ENCODE measurements at places on chromosomes 4 and X.

DNA sequence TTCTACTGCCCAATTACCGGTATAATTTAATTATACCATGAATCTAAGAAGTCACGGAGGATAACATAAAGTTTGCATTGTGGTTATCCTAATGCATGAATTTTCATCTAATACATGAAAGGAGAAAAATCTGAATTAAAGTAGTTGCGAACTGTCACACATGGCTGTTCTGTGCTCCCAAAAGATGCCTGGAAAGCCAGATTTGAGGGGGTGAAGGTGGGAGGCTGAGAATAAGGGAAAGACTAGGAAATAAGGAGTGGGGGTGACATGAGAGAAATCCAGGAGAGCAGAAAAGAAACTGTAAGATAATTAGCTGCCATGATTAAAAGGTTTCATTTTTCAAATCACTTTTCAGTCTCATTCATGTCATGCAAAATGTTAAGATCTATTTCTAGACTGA is 1582.7 kb downstream of the STIM2 start:
- no peak for DNase-seq

DNA sequence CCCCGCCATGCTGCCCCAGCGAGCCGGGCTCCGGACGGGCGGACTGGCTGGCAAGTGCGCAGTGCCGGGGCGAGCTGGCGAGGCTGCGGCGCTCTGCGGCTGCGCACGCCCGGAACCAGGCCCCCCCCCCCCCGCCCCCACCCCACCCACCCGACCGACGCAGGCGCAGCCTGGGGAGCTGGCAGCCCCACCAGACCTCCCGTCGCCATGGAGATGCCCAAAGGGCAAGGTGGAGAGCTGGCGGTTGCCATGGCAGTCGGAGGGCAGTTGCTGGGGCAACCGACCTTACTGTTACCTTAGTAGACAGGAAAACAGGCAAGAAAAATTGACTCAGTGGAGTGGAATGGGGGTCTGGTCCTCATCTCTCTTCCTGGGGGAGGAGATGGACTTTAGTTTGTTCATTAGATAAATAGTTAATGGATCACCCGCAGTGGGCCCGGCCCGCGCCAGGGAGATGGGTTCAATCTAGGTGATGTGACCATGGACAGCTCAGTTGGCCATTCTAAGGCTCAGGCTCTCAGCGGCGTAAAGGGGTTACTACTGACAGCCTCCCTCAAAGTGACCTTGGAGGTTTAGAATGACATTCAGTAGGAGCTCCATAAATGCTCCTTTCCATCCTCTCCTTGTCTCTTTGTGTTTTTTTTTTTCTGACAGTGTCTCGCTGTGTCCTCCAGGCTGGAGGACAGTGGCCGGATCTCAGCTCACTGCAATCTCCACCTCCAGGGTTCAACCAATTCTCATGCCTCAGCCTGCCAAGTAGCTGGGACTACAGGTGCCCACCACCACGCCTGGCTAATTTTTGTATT is at the start of gene PCSK1N:
Gene PCSK1N (minus strand): TSS at position 87 of the 806 bp plus-strand sequence. CDS start 78 bp downstream, at position 9.
- DNase-seq, result peak; percentile 64

- DNase-seq, result no peak
These were observed 487.8 kb downstream of the BCOR start for GRCh38 chrX:39609941-39610340.

GRCh38 chrX:128436397-128437103 is 384.3 kb upstream of the ACTRT1 start:
- DNase-seq, result no peak

GRCh38 chrX:35700121-35700520 is 98.0 kb upstream of the MAGEB16 start:
- no peak for DNase-seq

DNA sequence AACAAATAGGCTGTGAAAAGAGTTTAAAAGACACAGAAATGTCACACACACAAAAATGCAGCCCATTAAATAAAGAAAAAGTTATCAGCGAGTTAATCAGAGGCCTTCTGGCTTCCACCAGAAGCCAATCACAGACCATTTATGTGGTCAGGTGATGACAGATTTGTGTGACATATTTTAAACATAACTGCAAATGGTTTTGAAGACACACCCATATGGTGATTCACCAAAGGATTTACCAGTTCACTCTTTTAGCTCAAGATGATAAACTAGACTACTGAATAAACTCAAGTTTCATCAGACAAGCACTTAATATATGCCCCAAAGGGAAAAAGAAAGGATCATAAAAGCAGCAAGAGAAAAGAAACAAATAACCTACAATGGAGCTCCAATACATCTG is 181.2 kb downstream of the SPANXN4 start:
- DNase-seq, result no peak

- DNase-seq, result no peak
These were observed 144.2 kb downstream of the AASDH start for GRCh38 chr4:56243107-56243506.

- DNase-seq, result no peak
These were observed 1013.0 kb downstream of the STIM2 start for GRCh38 chr4:27873596-27873995.

DNA sequence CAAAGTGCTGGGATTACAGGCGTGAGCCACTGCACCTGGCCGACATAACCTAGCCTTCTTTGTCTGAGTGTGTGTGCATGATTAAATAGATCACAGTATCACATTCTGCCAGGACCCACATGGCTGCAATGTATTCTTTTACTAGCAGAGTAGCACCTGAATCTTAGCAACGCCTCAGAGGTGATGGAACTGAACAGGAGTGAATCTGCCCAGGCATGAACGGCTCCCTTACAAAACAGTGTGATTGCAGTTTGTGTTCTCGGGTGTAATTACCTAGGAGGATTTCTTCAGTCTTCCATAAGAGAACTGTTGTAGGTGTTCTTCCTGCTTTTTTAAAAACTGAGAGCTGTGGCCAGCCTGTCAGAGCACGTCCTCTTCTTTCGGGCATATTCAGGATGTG is 122.7 kb upstream of the STS start:
- DNase-seq, result no peak

DNA sequence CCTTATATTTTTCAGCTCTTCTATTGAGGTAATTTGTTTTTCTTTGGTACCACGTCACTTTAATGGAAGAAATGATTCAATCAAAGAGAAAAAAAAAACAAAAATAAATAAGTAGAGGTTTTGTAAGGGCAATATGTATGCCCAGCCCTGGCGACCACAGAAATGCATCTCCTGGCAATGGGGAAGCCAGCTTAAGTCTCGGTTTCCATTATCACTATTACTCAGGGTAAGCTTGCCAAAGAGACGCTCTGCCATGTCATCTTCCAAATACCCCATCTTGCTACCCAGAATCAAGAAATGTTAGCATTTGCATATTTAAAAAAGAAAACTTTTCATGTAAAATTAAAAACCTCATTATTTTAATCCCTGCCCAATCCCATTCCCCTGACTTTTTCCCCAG is 68.8 kb downstream of the FAM47C start:
- no peak for DNase-seq

GRCh38 chr4:1403591-1404572 is 2.4 kb downstream of the NKX1-1 start:
- DNase-seq, result peak; percentile 59

DNA sequence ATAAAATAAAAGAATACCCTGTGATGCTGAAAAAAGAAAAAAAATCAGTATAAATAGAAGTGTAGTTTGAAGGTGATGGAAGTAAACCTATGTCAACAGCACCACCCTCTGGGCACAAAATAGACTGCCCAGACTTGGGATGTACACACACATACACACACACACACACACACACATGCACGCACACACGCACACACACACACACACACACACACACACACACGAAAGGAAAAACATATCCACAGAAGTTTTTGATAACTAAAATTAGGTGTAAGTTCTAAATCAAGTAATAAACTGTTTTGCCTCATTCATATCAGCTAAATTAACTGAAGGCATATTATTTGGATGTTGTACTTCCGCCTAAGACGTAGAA is 40.5 kb downstream of the ANXA5 start:
- DNase-seq, result no peak

- no peak for DNase-seq
These were observed 23.4 kb downstream of the LANCL3 start for GRCh38 chrX:37594755-37595382.

DNA sequence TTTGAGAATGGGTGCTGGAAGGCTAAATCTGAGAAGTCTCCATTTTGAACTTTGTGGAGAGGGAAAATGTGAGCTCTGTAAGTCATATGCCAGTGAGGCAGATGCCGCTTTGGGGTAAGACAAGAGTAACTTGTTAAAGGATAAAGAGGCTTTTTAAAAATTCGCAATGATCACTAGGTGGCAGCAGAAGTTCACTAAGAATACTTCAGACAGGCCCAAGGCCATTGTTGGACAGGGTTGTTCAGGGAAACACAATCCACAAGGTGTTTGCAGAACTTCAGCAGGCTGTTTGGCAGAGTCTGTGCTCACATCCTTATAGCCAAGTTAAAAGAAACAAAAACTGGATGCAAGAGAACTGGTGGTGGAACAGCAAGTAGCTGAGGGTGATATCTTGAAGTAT is 13.7 kb upstream of the PIGA start:
- no peak for DNase-seq

GRCh38 chr4:103996637-103997036 is 276.9 kb upstream of the TACR3 start:
- no peak for DNase-seq

GRCh38 chrX:119194621-119195020 is 41.5 kb upstream of the PGRMC1 start:
- DNase-seq, result no peak

GRCh38 chr4:189285377-189285776 is 655.3 kb upstream of the FRG1 start:
- DNase-seq, result no peak

GRCh38 chr4:17721496-17722355 is 59.7 kb downstream of the FAM184B start:
- no peak for DNase-seq

DNA sequence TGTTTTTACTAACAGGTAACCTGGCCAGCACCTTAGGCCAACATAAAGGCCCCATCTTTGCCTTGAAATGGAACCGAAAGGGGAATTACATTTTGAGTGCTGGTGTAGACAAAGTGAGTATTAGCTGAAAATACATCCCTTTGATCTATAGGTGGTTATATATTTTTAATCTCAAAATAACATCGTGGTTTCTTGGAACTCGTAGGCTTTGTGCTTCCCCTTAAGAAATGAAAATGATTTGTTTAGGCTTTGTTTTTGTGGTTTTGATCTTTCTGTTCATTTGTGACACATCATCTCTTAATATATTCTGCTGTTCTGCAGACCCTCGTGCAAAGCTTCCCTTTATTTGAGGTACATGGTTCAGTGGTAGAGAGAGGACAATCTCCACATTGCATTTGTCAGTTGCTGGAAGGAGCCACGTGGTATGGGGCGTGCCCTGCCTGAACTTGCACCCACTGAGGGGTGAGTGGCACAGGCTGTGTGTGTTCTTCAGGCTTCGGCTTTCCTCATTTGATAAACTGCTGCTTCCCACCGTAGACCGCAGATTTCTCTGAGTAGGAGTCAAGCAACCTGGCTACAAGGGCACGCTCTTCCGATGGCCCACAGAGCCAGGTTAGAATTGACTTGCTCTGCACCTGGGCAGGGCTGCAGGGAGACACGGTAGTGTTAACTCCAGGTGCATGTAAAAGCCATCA is 72.2 kb downstream of the GPR143 start:
- DNase-seq, result no peak

DNA sequence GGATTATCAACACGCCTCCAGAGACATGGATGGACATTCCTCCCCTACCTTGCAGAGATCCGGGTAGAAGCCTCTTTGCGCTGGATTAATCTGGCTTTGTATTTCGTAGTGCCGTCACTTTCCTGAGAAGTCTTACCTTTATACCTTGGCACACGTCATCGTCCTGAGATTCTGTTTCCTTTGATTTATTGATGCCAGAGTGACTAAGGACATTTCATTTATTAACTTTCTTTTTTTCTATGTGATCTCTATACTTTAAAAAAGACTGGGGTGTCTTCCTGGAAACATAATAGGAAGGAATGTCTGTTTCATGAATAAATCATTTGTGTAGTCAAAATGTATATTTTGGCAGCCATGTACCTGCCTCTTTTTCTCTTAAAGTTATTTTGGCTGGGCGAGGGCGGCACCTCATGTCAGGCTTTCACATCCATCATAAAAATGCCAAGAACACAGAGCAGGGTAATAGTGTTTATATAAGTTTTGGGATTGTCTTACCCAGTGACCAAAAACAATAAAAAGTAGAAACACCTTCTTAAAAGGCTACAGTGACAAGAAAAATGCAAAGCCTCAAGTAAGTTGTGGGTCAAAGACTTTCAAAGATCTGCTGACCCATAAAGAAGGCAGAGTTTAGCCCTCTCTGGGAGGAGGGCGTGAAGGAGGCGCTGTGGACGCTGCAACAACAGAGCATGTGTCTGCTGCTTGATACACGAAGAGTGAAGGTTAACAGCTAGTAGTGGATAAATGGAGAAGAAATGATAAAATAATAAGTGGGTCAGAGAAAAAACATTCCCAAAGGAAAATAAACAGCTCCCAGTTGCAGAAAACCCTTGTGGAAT is 124.4 kb downstream of the SHROOM3 start:
- no peak for DNase-seq

- peak; percentile 38 for DNase-seq
These were observed 34.3 kb downstream of the HMX1 start for GRCh38 chr4:8837181-8837841.

Data from activated CD8-positive, alpha-beta memory T cell treated with anti-CD3 and anti-CD28 coated beads for 24 hours (primary cell).